ENCODE measurements at places on chromosomes 6 and 20. TPM values are rescaled to one million over a fixed set of nuclear protein-coding genes. Genes with fewer than 3 reads are reported as not detected.

The STMND1 gene
- total RNA-seq = not detected

The DEFB118 gene
- total RNA-seq = not detected

The C20orf141 gene
- not detected for total RNA-seq

The CST1 gene
- total RNA-seq = not detected

The ATG5 gene
- total RNA-seq = 31.7 TPM

The DTD1 gene
- total RNA-seq = 89.0 TPM

The HLA-F gene
- total RNA-seq = 0.56 TPM

The OR2B6 gene
- total RNA-seq = not detected

The TRDN gene
- total RNA-seq = not detected

The ELMO2 gene
- 64.5 TPM for total RNA-seq

The ENPP1 gene
- total RNA-seq = 9.7 TPM

The KIAA1755 gene
- total RNA-seq = 0.22 TPM

The NOX3 gene
- not detected for total RNA-seq

The CCHCR1 gene
- 54.9 TPM for total RNA-seq

The POM121L2 gene
- total RNA-seq = not detected

The TRIM15 gene
- not detected for total RNA-seq

The TDP2 gene
- 49.9 TPM for total RNA-seq

The PACRG gene
- total RNA-seq = 0.30 TPM

The DOP1A gene
- 61.9 TPM for total RNA-seq

The KAT14 gene
- 28.5 TPM for total RNA-seq

All from neural progenitor cell (in vitro differentiated cells).